ENCODE measurements at places on chromosomes 3 and 15. TPM values are rescaled to one million over a fixed set of nuclear protein-coding genes. Genes with fewer than 3 reads are reported as not detected.

FGF12 gene
- 245 TPM for total RNA-seq

TMOD2 gene
- total RNA-seq: 6.0 TPM

FES gene
- total RNA-seq: 26.9 TPM

IMPG2 gene
- 0.18 TPM for total RNA-seq

C3orf49 gene
- not detected for total RNA-seq

DUOXA1 gene
- 1.1 TPM for total RNA-seq

COL6A6 gene
- 4.7 TPM for total RNA-seq

GDPGP1 gene
- total RNA-seq: 11.9 TPM

MORC1 gene
- total RNA-seq: not detected

LEKR1 gene
- 2.3 TPM for total RNA-seq

FETUB gene
- not detected for total RNA-seq

EPHA6 gene
- 0.58 TPM for total RNA-seq

VEPH1 gene
- total RNA-seq: 0.42 TPM

AADAC gene
- 1.4 TPM for total RNA-seq

GOLGA6B gene
- not detected for total RNA-seq

MRAS gene
- total RNA-seq: 213 TPM

GASK1A gene
- 4.0 TPM for total RNA-seq

HYAL2 gene
- total RNA-seq: 53.4 TPM

SOX2 gene
- 0.21 TPM for total RNA-seq

TFRC gene
- 63.7 TPM for total RNA-seq

CCR2 gene
- total RNA-seq: 3.9 TPM

CSTA gene
- 9.3 TPM for total RNA-seq

Measured in left cardiac atrium (tissue), 4 donors.